ENCODE measurements at places on chromosomes 16 and 17.

- DNase-seq: peak; percentile 55
Observed at GRCh38 chr17:48510761-48511604, 19.8 kb downstream of the HOXB1 start.

GRCh38 chr17:17321356-17322025, 18.3 kb downstream of the NT5M start:
- DNase-seq: no peak

DNA sequence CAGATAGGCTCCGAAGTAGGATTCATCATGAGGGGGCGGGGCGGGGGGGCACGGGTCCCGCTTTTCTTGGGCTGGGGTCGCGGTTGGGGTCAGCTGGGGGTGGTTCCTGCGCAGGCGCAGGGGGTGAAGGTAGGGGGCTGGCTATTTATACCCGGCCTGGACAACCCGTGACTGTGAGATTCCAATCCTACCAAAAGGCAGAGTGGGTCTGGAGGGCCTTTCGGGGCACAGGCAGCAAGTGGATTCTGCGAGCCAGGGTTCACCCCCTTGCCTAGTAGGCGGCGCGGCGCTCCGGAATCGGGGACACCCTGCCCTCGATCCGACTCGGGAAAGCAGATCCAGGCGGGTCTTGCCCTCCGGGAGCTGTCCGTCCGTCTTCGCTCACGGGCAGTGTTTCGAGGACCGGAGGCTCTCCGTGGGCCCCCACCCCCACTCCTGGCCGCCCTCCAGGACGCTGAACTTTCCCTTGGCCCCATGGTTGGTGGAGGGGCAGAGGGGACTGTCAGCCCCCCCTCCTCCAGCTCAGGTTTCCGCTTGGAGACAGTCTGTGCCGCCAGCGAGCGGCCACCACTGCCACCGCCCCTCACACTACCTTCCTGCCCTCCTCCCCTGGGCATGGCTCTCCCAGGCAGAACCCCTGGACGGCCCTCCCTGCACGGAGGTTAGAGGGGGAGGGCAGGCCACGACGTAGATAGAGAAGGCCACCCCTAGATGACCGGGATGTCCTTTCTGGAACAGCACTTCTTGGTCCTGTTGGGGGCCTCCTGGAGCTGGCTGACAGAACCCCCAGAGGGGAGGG, 634 bp downstream of the SLC2A4 start:
- no peak for DNase-seq

DNA sequence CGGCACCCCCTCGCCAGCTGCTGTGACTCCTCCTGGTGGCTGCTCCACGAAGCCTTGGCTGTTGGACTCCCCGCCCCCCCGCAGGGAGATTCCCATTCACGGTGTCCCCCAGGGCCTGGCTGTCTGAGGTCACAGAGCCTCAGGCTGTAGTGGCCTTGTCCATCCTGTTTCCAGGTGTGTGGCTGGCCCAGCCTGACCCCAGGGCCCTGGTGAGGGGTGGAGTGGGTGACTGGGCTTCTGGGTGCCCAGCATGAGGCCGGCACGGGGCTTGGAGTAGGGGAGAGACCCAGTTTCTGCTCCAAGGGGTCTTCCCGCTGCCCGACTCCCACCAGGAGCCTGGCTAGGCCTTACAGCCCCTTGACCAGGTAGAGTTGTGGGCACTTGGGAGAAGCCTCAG, 10.4 kb downstream of the PRSS27 start:
- DNase-seq: no peak

GRCh38 chr17:35257208-35257659, 14.4 kb downstream of the SLFN5 start:
- peak; percentile 25 for DNase-seq

DNA sequence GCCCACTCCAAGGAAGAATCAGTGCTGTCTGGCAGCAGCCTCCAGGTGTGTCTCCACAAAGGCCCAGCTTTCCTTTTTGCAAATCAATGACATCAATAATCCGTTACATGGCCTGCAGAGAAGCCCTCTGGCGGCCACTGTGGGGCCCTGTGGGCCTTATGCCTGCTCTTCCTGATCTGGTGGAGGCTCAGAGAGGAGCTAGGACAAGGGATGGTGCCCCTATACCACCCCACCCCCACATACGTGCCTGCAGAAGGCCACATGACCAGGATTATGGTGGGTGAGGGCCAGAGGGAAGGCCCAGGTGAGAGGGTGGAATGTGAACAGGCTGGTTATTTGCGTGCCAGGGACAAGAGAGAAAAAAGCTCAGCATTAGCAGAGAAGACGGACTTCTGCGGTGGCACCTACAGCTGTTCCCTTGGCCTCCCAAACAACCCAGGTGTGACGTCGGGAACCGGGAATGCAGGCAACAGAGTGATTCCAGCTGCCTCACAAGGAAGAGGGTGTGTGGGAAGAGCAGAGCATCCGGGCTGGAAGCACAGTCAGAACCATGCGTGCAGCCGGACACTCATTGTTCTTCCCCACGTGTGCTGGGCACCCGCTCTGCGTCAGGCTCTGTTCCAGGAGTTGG, 22.5 kb downstream of the EIF4A3 start:
- no peak for DNase-seq

DNA sequence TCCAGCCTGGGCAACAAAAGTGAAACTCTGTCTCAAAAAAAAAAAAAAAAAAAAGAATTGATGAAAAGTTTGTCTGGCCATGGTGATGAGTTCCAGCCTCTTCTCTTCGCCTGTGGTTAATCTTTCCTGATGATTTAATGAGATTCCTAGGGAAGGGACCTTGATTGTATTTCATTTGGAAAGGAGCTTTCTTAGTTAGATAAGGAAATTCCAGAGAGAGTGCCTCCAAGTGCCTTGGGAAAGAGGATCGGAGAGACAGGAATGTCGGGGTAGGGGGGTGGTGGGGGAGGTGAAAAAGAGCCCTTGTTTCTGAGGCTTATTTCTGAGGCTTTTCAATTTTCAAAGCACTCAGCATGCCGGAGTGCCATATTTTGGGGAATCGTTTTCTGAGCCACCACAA, 93.2 kb upstream of the SIAH1 start:
- peak; percentile 31 for DNase-seq

- DNase-seq: no peak
Observed at GRCh38 chr16:20072146-20072873, 1.4 kb downstream of the GPR139 start.

DNA sequence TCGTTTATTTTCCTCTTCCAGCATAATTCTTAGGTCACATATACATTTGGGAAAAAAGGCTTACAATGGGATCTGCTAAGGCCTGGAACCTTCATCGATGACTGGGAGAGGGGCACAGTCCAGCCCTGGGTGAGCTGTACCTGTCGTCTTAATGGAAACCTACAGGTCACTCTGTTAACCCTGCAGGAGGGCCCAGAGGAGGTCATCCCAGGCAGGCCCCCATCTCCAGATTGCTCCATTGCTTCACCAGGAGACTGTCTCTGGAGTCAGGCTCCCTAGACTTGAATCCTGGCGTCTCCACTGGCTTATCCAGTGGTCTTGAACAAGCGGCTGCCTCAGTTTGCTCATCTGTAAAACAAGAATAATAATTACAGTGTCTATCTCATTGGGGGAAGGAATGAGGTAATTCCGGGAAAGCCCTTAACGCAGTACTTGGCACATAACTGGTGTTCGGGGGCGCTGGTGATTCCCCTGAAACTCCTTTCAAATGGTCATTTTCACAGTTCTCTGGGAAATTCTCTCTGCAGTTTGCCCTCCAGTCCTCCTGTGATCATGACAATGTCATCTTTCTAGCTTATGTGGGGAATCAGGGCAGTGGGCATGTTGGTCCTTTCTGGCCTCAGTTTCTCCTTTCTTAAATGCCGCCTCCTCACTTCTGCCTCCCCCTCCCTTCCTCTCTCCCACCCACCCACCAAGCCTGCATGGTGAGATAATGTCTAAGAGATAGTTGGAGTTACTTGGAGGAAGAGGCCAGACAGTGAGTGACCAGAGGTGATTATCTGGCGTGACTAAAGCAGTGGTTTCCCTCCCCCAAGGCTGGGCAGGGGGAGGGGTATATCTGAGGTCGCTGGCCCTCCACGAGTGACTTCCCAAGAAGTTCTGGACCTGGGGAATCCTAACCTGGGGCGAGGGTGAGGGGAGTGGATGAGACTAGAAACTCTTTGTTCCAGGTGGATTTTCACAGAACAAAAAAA, 31.3 kb upstream of the TAC4 start:
- DNase-seq: no peak
